ENCODE measurements at places on chromosomes 11 and 22. TPM values are rescaled to one million over a fixed set of nuclear protein-coding genes. Genes with fewer than 3 reads are reported as not detected.

- DNase-seq, result no peak
These were observed 185.4 kb upstream of the CNTN5 start for GRCh38 chr11:98835335-98835734.

GRCh38 chr22:17950651-17951214 is 73.6 kb downstream of the MICAL3 start:
- DNase-seq, result no peak

GRCh38 chr22:40001800-40002577 is 7.2 kb downstream of the FAM83F start:
- DNase-seq, result no peak

GRCh38 chr11:71474771-71475483 is 21.9 kb downstream of the NADSYN1 start:
- no peak for DNase-seq

- no peak for DNase-seq
These were observed 27.8 kb upstream of the FADD start for GRCh38 chr11:70175236-70175698.

- DNase-seq, result no peak
These were observed 5.4 kb downstream of the RAB38 start for GRCh38 chr11:88169881-88170280.

GRCh38 chr11:100686476-100687053 is 523 bp upstream of the ARHGAP42 start:
- no peak for DNase-seq

GRCh38 chr11:66607126-66607834 is 9.2 kb upstream of the RBM14 start:
- no peak for DNase-seq

DNA sequence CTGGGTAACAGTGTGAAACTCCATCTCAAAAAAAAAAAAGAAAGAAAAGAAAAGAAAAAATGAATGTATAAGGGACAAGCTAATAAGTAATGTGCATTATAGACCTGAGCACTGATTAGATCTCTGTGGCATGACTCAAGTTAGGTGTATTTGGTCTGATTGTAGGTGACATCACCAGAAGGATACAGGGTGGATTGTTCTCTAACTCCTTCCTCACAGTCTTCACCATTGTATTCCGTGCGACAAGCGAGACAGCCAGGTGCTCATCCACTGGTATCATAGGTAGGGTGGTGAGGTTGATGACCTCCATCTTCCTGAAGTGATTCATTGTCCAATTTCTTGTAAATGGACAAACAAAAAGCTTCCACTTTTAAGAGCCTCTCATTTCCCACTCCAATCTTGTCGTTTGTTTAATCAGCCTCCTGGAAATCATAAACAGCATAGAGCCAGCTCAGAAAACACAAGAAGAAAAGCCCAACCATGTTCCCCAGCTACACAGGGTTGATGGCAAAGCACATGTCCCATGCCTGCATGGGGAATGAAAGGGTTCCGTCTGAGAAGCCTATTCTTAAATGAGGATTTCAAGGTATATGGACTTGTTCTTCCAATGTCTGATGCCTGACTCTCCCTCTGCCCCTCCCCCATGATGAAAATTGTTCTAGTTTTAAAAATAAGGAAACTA is 6.2 kb downstream of the FAM227A start:
- DNase-seq, result no peak

- DNase-seq, result no peak
These were observed 398.8 kb upstream of the RAG2 start for GRCh38 chr11:36996795-36997194.

DNA sequence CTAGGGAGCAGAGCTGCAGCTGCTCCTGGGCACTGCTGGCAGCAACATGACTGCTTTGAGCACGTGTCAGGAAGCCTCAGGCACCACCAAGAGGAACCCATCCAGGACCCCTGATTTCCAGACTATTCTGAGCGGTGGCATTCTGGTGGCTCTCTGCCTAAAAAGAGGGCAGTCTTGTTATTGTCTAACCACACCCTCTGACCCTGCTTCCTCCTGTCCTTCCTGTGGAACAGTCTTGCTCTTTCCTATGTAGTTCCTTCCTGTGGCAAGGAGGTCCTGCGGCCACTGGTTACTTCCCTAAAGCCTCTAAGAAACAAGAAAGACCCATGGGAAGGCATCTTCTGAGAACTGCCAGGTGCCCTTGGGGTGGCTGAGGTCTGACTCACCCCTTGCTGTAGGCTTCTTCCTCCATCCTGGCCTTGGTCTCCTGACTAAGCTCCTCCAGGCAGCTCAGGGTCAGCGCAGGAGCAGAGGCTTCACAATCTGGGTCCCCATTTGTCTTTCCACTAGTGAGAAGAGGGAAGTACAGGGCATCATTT is 13.1 kb upstream of the LYVE1 start:
- DNase-seq, result no peak

DNA sequence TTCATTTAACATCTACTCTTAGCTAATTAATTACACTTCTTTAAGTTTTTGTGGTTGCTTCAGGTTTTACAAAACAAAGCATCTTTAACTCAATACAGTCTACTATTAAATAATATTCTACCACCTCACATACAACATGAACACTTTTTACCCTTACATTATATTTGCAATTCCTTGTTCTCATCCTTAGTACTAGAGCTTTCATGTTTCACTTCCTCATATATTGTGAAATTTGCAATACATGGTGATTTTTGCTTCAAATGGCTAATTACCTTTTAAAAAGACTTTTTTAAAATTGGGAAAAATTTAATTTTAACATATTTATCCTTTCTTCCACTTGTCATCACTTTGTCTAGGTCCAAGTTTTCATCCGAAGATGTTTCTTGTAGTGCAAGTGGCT is 37.5 kb downstream of the RSF1 start:
- DNase-seq, result no peak

DNA sequence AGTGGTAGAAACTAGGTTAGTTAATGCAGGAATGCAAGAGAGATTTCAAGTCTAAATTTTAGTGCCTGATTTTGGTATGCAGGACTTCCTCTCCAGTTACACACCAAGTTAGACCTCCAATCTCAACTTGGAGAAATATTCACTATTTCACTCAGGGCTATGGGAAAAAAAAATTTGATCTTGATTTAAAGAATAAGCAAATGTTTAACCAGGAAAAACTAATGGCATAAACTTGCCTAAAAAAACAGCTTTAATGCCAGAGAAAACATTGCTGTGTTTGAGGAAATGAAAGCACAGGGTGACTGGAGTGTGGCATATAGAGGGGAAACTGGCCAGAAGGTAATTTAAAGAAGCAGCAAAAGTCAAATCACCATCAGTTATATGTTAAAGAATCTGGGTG is 575.4 kb upstream of the LRRC4C start:
- DNase-seq, result no peak

DNA sequence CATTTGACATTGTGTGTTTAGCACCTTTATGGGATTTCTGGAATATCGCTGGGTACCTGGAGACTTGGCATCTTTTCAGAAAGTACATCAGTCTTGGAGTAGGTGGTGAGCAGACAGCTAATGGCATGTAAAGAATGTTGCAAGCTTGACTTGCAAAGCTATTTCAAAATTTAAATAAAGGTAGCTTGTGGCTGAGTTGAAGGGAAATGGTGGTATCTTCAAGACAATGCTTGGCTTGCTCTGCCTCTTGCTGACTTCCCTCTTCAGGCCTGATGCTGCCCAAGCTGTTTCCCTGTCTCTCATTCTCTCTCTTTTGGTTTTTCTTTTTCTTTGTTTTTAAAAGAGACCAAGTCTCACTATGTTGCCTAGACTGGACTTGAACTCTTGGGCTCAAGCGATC is 13.2 kb downstream of the ZNRF3 start:
- DNase-seq, result no peak

- DNase-seq, result no peak
These were observed 7.5 kb upstream of the SYT8 start for GRCh38 chr11:1827095-1827813.

DNA sequence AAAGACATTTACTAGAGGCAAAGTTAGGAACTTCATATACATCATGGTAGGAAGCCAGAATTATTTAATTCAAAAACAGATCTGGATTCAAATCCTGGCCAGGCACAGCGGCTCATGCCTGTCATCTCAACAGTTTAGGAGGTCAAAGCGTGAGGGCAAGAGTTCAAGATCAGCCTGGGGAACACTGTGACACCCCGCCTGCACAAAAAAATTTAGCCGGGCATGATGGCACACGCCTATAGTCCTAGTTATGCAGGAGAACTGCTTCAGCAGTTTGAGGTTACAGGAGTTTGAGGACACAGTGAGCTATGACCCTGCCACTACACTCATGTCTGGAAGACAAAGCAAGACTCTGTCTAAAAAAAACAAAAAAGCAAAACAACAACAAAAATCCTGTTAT is 8.9 kb downstream of the MRTFA start:
- no peak for DNase-seq

- no peak for DNase-seq
These were observed 22.7 kb downstream of the GRAMD1B start for GRCh38 chr11:123452794-123453193.

DNA sequence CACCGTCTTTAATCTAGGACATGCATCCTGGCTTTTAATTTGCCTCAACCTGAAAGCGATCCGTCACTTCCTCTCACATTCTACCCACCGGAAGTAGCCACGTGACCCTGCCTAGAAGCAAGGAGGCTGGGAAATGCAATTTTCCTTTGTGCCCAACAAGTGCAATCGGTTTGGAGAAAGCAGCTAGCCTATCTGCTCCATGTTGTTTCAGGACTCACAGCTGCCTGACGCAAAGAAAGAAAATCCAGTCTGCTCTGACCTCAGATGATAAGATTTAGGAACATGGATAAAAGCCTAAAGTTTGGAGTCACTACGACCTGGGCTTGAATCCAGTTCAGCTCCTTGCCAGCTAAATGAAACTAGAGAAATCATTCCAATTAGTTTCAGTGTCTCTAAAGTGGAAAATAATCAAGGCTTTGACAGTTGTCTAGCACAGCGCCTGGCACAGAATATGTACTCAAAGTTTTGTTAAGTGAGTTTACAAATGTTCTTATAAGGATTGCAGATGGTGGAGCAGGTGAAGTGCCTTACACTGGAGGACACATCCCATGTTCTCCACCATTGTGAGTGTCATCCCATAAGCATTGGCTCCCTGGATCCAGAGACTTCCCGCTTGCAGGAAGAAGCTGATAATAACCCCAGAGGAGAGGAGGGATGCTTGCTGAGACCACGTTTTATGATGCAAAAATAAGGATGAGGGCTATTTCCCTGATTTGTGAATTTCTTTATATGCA is 553.7 kb downstream of the MN1 start:
- no peak for DNase-seq

DNA sequence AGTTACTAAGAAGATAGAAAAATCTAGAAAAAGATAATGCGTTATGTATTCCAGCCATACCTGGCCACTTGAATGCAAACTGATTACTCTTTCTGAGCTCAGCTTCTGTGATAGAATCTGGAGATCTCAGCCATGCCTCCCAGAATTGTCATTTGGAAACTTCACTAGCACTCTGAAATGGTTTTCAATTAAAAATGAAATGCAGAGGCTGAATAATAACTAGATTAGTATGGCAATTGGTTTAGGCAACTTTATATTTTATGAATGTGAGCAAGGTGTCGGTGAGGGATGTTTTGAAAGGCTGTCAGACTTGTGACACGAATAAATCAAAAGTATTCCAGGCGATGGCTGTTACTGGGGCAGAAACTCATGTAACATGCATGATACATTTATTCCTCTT is 128.8 kb upstream of the SORL1-AS1 start:
- DNase-seq, result no peak

GRCh38 chr11:125079878-125080530 is 16.9 kb downstream of the SLC37A2 start:
- DNase-seq, result no peak

DNA sequence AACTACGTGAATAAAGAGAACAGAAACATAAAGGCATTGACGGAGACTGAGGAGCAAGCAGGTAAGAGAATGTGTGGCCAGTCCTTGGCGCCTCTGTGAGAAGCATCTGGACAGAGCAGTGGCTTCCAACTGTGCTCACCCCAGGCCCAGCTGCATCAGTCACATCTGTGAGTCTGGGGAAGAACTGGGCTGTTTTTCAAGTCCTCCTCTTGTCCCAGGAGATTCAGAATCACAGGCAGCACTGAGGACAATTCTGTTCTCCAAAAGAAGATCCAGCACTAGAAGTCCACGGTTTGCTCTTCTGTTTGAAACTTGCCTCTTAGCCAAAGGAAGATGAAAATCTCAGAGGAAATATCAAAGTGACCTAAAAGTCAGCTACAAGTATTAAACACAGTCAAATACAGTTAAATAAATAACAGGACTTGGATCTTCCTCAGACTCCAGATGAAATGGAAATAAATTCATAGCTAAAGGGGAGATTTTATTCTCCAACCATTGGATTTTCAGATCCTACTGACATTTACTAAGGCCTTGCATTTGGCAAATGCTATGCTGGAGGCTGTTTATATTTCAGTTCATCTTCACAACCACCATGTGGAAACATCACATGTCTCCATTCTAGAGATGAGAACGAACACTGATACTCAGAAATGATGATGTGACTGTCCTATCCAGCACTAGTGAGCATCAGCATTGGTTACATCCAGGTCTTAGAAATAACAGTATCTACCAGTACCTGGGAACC is 14.1 kb downstream of the FAM181B start:
- DNase-seq, result no peak

- no peak for DNase-seq
These were observed 131.4 kb downstream of the NAV2 start for GRCh38 chr11:19844012-19844411.

GRCh38 chr11:102559839-102560238 is 29.3 kb upstream of the MMP7 start:
- DNase-seq, result no peak

- DNase-seq, result no peak
These were observed 18.4 kb downstream of the SYT13 start for GRCh38 chr11:45267652-45268299.

The MFRP gene
- total RNA-seq, result not detected

The EP300 gene
- 63.3 TPM for total RNA-seq

The PLAAT4 gene
- 32.6 TPM for total RNA-seq

The FGF3 gene
- not detected for total RNA-seq

The NELL1 gene
- not detected for total RNA-seq

The ADAMTS8 gene
- 8.8 TPM for total RNA-seq

The ANGPTL5 gene
- total RNA-seq, result 0.29 TPM

The BRD1 gene
- total RNA-seq, result 37.4 TPM

The STARD10 gene
- 42.2 TPM for total RNA-seq

The SLC22A25 gene
- not detected for total RNA-seq

The NLRP14 gene
- total RNA-seq, result 0.09 TPM

The TREH gene
- not detected for total RNA-seq

The AAMDC gene
- total RNA-seq, result 1.4 TPM

The BRSK2 gene
- total RNA-seq, result not detected

The KCNK4 gene
- total RNA-seq, result not detected

The GRAP2 gene
- 1.2 TPM for total RNA-seq

The MYRF gene
- total RNA-seq, result not detected
